Lung (tissue), 17 donors: ENCODE measurements at places on chromosomes 7 and 10. TPM values are rescaled to one million over a fixed set of nuclear protein-coding genes. Genes with fewer than 3 reads are reported as not detected.

The ZNF804B gene
- not detected for total RNA-seq

The NODAL gene
- total RNA-seq, result not detected

The PSMG3 gene
- total RNA-seq, result 30.9 TPM

The IMMP2L gene
- 11.1 TPM for total RNA-seq

The CLDN3 gene
- total RNA-seq, result 43.4 TPM

The CH25H gene
- 4.5 TPM for total RNA-seq

The TRDMT1 gene
- total RNA-seq, result 9.7 TPM
